Inflammatory macrophage treated with lipopolysaccharide for 1 hour (primary cell): ENCODE measurements at places on chromosomes 12 and 14.

GRCh38 chr12:94679554-94680195 is 29.3 kb upstream of the TMCC3 start:
- no peak for DNase-seq

- no peak for DNase-seq
These were observed 310.0 kb downstream of the IPO8 start for GRCh38 chr12:30385706-30386105.

- no peak for DNase-seq
These were observed 12.3 kb upstream of the KRT73 start for GRCh38 chr12:52630599-52631200.

DNA sequence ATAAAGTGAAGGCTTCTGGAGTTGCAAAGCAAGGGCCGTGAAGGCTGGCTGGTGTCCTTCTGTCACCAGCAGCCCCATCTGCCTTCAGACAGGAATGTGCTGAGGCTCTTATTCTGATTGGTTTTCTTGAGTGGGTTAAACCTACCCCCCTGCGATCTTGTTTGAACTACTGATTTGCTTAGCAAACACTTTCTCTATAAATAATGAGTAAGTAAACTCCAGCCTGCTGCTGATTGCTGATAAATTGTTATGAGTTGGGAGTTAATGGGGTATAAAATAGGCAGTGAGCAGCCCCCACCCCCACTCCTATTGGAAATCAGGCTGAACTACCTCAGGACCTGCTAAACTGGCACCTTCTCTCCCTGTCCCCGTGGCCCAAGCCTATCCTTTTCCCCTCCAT is 146.1 kb upstream of the NOS1 start:
- DNase-seq = no peak

DNA sequence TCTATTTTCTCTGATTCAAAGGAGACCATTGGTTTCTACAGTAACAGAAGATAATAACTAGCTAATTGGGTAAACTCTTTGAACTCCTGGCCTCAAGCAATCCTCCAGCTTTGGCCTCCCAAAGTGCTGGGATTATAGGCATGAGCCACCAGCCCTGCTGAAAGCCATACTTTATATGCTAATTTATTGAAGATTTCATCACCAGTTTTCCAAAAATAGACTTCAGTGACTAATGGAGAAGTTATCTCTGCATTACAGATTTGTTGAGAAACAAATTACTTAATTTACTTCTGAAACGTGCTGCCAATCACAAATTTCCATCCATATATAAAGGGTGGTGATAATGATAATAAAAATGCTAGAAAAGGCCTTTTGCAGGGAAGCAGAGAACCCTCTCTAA is 1758.1 kb upstream of the SEL1L start:
- no peak for DNase-seq

DNA sequence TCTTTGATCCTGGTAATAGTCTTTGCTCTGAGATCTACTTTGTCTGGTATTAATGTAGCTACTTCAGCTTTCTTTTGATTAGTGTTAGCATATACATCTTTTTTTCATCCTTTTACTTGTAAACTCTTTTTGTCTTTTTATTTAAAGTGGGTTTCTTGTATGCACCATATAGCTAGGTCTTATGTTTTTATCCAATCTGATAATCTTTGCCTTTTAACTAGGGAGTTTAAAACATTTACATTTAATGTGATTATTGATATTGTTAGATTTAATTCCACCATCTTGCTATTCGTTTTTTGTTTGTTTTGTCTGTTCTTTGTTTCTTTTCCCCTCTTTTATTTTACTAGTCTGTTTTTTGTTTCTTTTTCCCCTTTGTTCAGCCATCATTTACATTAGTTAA is 6.0 kb downstream of the CGRRF1 start:
- DNase-seq = no peak

DNA sequence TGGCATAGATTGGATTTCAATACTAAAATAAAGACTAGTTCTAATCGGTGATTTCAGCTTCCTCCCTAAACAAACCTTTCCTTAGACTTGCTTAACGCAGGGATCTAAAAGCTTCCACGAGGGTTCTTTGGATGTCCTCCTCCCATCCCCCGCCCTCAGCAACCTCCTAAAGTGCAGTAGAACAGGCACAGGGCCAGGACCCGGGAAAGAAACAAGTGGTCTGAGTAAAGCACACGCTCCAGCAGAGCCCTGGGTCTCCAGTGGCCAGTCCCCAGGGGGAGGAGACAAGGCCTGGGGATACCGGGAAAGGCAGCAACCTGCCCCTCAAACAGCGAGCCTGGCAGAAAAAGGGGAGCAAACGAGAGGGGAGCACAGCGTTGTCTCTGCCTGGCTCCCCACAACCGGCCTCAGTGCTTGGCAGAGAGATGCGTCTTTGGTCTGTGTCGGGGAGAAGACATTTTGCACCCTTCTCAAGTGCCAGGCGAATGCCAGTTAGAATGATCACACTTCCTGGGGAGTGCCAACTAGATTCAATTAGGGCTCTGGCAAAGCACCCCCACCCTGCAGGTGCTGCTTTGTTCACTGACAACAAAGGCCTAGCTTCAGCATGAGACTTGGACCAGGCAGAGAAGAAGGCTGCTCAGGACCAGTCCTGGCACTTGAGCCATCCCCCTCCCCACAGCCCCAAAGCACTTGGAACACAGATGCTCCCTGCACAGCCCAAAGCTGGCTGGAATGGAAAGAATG is 17.1 kb upstream of the SLC6A12 start:
- DNase-seq = no peak

GRCh38 chr12:122895704-122896636 is at the start of gene VPS37B:
Gene VPS37B (minus strand): TSS chr12:122896124. CDS start chr12:122896062, 62 bp downstream.
- DNase-seq = peak; percentile 97

DNA sequence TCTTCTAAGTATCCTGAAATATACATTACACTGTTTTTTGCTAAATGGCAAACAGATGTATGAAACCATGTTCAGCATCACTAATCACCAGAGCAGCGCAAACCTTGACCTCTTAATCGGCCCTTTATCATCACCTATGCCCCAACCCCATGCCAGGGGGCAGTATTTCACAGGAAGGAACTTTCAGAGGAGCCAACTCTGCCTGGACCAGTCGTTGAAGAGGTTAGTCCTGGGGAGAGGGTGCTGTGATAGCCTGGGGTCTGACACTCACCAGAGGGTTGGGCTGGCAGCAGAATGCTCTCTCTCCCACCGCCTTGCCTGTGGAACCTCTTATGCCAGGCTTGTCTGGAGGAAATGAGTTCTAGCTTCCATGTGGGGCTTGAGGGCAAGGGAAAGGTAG is 411.7 kb downstream of the TMEM117 start:
- DNase-seq = no peak

GRCh38 chr14:77565994-77566305 is 50.5 kb downstream of the SPTLC2 start:
- DNase-seq = no peak

GRCh38 chr14:76846331-76847047 is 20.3 kb downstream of the LRRC74A start:
- peak; percentile 88 for DNase-seq

DNA sequence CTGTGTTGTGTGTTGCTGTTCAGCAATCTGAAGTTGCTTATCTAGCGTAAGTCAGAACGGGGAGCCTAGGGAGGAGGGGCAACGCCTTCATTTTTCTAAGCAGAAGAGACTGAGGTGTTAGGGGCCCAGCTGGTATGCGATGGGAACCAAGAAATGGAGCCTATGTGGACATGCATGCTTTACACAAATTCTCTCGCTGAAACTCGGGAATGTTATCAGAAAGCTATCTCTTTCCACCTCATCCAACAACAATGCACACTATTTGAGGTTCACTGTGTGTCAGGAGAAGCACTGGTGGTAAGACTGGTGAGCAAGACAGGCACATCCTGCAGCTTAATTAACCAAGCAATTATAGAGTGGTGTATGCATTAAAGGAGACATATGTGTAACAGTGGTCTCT is 89.7 kb downstream of the NRXN3 start:
- DNase-seq = no peak

GRCh38 chr12:52395761-52396434 is 10.2 kb downstream of the KRT82 start:
- no peak for DNase-seq

GRCh38 chr12:46839964-46840363 is 14.2 kb upstream of the SLC38A4 start:
- no peak for DNase-seq

- DNase-seq = no peak
These were observed 17.7 kb downstream of the NGDN start for GRCh38 chr14:23487216-23487615.

DNA sequence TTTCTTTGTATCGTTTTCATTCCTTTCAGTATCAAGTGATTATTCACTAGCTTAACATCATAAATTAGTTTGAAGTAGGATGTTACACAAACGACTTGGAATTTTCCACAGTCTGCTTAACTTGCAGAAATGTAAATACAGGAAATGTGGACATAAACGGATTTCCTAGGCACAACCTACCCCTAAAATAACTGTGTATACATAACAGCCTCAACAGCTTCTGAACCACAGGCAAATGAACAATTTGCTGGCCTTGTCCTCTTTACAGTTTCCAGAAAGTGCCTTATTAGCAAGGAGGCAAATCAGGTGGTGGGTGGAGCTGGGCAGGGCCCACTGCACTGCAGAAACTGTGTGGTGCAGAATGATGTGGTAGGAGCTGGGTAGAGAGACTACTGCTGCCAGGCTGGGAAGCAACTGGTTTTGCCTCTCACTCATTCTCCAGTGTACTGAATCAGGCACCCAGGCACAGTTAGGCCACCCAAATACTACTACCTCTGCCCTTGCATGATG is 14.1 kb downstream of the DRAM1 start:
- DNase-seq = peak; percentile 75

- no peak for DNase-seq
These were observed 80.4 kb downstream of the DUSP16 start for GRCh38 chr12:12482150-12482761.

DNA sequence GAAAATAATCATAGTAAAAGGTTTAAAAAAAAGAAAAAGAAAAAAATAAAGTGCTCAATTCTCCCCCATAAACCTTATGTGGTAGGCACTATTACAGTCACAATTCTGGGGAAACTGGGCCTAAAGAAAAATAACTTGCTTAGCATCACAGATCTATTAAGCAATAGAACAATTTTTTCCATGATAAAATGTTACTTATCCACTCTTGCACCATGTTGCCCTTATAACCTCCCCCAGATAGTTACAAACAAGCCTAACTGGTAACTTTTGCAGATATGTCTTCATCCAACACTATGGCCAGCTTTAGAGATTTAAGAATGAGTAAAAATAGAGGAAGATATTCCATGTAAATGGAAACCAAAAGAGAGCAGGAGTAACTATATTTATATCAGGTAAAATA is 164.8 kb downstream of the DUSP6 start:
- DNase-seq = no peak

GRCh38 chr12:10501030-10501429 is 4.7 kb upstream of the EIF2S3B start:
- DNase-seq = no peak

GRCh38 chr12:12008931-12009611 is 61.7 kb upstream of the BCL2L14 start:
- peak; percentile 84 for DNase-seq

DNA sequence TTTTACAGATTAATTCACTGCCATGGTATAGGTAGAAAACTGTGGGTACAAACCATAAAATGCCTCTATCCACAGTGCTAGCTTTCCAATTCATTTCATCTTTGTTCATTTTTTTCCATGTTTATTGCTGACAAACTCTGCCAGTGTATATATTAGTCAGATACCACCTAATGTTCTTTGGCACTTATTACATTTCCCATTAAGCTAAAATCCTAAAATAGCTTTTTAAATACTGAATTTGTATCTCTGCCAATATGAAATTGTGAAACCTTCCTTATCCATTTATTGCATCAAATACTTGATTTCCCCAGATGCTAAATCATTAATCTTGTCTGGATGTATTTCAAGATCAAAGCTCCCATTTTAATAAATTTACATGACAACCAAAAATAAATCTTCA is 150.1 kb upstream of the FSCB start:
- no peak for DNase-seq
